Hypothalamus (tissue), 51 donors: ENCODE measurements at places on chromosomes 1 and 21.

- DNase-seq = no peak
Measured at GRCh38 chr1:20974951-20975350, 187.8 kb upstream of the HP1BP3 start.

DNA sequence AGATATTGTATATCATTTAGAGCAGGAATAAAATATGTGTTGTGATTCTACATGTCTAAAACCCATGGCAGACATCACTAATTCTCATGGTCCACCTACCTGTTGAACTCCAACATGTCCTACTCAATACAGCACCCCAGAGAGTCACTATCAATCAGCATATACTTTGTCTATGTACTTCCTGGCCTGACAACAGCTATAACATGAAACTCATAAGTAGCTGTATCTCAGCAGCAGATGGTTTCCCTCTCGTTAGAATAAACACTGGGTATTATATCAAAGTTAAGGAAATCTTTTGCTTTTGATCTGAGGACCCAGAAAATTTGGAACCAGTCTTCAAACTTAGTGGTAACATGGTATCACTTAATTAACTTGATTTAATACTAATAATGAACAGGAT lies 15.8 kb downstream of the ARPC5 start:
- no peak for DNase-seq

- DNase-seq = no peak
Measured at GRCh38 chr21:36354918-36355680, 30.1 kb upstream of the CHAF1B start.

DNA sequence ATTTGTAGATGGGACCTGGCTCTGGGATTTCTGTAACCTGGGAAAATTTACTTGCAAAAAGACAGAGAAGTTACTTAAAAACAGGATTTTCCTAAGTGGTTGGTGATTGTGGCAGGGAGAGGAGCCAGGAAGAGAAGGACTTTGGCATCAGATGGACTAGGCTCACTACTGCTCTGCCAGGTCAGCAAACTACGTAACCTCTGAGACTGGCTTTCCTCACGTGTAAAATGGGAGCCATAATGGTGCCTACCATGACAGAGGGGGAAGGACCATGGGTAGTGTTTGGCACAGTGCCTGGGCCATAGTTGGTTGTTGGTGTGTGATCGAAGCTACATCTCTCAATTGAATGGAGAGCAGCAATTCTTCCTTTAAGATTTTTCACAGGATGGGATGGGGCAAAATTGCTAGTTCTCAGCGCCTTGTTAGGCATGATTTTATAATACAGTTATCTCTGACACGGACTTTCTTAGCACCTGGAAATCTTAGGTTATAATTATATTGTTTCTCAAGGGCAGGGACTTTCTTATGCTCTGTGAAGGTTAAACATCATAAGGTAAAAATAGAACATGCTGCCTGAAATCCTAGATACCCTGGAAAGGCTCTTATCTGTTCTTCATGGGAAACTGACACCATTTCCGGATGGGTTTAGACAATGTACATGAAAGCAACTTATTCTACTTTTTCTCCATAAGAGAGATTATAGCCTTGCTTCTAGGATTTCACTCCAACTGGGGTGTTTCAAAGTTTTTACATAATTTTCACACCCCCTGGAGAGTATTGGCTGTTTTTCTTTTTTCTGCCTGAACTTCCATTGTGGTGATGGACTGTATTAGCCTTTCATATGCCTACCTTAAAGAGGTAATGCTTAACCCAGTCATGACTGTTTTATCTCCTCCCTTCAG lies 10.9 kb downstream of the ROR1 start:
- no peak for DNase-seq
